T follicular helper cell (primary cell): ENCODE measurements at places on chromosomes 7 and 10.

DNA sequence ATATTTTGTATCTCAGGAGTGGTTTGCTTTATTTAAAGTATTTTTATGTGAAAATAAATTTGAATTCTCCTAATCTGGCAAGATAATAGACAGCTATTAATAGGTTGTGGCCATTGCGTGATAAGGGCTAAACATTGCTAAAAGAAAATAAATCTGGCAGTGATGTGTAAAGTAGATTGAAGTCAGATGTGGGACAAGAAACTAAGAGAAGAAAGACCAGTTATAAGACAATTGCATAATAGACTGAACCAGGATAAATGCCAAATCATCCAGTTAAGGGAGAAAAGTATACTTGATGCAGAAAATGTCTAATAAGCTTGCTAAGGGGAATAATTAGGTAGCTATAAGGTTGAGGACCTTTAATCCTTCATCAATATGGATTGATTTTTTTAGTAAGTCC, 197.5 kb upstream of the CSTF2T start:
- no peak for DNase-seq

GRCh38 chr10:103627111-103627892, 133.8 kb downstream of the NEURL1 start:
- DNase-seq = no peak

- DNase-seq = no peak
Observed at GRCh38 chr10:42952349-42952748, 124.5 kb upstream of the RET start.

DNA sequence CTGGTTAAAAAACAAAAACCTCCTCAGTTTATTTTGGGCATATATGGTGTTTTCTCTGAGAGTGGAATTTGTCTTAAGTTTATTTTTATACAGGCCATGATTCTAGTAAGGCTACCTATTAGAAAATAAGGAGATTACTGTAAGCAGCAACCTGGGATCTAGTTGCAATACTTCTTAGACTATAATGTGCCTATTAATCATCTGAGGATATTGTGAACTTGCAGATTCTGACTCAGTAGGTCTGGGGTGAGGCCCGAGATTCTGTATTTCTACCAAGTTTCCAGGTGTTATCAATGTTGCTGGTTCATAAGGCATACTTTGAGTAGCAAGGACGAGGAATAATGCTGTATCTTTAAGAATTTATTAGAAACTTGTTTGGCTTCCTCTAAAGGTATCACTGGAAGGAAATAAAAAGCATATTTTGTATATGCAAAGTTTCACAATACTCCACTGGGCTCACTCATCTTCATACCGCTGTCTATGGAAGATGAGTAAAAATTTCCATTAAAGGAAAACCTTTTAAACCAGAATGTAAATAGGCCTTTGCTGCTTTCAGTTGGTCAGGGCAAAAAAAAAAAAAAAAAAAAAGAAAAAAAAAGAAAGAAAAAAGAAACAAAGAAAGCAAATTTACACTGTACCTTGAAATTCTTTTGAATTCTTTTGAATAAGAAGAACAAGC, 105.8 kb downstream of the BMPER start:
- no peak for DNase-seq

DNA sequence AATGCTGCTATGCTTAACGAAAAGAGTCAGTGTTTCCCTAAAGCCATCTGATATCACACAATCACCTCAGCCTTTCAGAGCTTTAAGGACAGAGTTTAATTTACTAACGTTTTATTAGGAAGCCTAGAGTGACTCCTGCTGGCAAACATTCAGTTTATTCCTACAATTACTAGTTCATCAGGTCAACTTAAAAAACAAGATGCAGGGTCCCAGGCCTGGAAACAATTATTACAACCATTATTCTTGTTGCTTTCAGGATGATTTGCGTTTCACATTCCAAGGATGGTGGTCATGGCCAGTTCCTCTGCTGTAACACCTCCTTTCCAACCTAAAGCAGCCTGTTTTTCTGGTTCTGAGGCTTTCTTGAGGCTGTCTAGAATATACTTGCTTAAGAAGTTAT, 1.5 kb upstream of the FAM53B start:
- DNase-seq = no peak
